ENCODE measurements at places on chromosomes 16 and 17.
A peak's percentile ranks its signal among the peaks of the same experiment; 100 is the strongest.

- no peak for DNase-seq
These were observed 4.0 kb downstream of the UNC13D start for GRCh38 chr17:75839942-75840798.

DNA sequence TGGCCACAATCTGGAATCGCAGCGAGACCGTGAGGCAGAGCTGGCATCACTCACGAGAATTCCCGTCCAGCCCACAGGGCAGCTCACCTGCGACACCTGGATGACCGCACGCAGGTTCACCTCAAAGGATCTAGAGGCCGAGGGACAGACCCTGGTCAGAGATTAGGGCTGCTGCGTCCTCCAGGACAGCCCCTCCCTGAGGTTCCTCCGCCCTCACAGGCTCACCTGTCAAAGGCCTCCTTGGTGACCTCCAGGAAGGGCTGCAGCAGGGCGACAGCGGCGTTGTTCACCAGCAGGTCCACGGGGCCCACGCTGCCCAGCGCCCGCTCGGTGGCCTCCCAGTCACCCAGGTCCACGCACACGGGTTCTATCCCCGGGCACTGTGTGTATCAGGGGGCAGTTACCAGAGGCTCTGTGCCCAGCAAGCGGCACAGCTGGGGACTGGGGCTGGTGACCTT is 834 bp downstream of the DCXR start:
- no peak for DNase-seq

GRCh38 chr17:67671493-67671892 is 46.2 kb upstream of the NOL11 start:
- peak; percentile 52 for DNase-seq

- no peak for DNase-seq
These were observed 3.0 kb downstream of the NGFR start for GRCh38 chr17:49498029-49498615.

- DNase-seq = no peak
These were observed 11.0 kb downstream of the SGCA start for GRCh38 chr17:50176559-50177357.

DNA sequence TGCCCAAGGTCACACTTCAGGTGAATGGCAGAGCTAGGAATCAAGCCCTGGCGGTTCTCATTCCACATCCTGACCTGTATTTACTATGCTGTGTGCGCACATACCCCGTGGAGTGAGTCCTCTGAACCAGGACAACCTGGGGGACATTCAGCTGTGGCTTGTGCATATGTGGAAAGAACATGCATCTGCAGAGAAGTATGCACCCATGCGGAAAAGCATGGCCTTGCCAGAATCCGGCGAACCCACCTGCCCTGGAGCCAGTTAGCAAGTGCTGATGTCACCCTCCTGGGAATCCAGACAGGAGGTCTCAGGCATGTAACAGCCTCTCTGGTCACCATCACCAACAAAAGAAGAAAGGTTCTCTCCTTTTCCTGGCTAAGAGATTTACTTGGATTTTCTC is 1.9 kb downstream of the RASL10B start:
- DNase-seq = no peak

DNA sequence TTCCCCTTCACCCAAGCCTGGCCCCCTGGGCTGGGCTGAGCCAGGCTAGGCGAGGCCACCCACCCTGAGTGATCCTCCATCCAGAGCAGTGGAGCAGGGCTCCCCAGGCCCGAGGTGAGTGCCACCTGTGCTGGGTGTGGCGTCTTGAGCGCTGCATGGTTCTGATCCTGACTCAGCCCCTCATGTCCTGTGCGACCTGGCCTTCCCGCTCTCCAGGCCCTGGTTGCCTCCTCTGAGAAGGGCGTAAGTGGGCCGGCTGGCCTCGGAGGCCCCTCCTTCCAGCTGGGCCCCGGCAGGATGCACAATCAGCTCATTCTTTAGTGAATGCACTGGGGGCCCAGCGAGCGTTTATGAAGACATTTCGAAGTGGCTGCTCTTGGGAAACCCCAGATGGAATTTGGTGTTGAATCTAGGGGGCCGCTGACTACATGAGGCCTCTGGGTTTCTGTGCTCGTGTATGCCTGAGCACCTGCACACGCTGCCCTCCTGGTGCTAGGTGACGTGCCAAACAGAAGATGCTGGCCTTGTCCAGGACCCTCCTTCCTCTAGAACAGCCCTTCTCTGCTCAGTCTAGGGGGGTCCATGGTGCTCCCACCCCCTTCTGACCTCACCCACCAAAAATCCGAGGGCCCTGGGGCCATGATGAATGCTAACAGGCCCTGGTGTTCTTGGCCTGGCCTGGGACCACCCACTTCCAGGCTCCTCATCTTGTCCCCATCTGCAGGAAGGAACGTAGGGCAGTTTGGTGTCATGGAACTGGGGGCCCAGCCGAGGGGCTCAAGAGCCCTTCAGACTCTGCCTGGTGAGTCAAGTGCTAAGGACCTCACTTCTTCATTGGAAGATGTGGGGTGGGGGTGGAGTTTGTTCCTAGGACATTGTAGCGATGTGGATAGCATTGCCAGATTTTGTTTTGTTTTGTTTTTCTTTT is 3.6 kb upstream of the TMEM92 start:
- DNase-seq = no peak

GRCh38 chr17:7632492-7632894 is 2.6 kb downstream of the SHBG start:
- DNase-seq = peak; percentile 32

GRCh38 chr16:88651276-88651988 is 579 bp upstream of the CYBA start:
- DNase-seq = peak; percentile 72

DNA sequence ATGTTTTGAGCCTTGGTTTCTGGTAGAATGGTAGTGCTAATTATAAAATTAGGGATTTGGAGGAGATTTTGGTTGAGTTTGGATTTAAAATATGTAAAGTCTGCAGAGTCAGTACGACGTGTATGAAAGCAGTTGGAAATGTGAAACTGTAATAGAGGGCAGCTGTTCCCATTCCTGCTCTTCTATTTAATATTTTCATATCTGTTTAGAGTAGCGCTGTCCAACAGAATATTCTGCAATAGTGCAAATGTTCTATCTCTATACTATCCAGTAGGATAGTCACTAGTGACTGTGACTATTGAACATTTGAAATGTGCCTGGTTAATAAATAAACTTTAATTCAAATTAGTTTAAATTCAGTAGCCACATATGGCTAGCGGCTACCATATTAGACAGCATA is 443.4 kb upstream of the SOX9 start:
- DNase-seq = no peak

- no peak for DNase-seq
These were observed 18.6 kb downstream of the GAN start for GRCh38 chr16:81333356-81333755.

DNA sequence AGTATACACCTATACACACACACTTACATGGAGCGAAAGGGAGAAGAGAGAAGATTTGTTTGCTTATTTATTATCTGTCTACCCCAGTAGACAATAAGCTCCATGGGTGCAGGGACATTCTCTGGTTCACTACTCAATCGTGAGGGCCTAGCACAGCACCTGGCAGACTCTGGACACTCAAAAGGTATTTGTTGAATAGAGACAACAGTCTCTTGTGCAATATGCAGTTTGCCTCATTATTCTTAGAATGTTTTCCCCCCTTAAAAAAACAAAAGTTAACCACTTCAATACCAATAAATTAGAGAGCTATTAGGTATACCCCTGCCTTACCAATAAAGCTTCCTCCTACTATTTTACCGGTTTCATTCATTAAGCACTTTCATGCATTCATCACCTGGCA is 2.0 kb downstream of the AKAP10 start:
- no peak for DNase-seq

GRCh38 chr16:85279825-85280545 is 167.7 kb upstream of the CIBAR2 start:
- no peak for DNase-seq

- DNase-seq = no peak
These were observed 424.7 kb upstream of the MAF start for GRCh38 chr16:80025236-80025635.

- DNase-seq = peak; percentile 25
These were observed 2.4 kb upstream of the BCKDK start for GRCh38 chr16:31105677-31106213.

- peak; percentile 21 for DNase-seq
These were observed 42.2 kb downstream of the VAC14 start for GRCh38 chr16:70758786-70759185.

DNA sequence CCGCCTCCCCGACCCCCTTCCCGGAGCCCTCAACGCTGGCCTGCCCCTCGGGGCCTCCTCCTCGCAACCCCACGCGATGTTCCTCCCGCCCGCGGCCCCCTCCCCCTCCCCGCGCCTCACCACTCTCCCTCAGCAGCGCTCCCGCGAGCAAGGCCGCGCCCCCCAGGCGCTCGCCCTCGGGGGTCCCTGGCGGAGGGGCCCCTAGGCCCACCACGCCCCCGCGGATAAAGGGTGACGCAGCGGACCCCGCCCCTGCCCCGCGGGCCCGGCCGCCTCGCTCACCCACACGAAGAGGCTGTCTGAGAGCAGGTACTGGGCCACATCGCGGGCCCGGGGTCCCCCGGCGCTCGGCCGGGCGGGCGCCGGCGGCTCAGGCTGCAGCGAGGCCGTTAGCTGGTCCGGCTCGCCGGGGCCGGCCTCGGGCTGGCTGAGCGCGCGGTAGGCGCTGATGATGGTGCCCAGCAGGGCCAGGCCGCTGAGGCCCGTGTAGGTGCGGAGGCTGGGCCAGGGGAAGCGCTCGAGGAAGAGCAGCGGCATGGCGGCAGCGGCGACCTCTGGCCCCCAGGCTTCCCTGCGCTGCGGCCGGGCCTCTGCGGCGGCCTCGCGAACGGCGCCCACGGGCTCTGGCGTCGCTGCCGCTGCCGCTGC is 430 bp downstream of the AMFR start:
- DNase-seq = peak; percentile 61

DNA sequence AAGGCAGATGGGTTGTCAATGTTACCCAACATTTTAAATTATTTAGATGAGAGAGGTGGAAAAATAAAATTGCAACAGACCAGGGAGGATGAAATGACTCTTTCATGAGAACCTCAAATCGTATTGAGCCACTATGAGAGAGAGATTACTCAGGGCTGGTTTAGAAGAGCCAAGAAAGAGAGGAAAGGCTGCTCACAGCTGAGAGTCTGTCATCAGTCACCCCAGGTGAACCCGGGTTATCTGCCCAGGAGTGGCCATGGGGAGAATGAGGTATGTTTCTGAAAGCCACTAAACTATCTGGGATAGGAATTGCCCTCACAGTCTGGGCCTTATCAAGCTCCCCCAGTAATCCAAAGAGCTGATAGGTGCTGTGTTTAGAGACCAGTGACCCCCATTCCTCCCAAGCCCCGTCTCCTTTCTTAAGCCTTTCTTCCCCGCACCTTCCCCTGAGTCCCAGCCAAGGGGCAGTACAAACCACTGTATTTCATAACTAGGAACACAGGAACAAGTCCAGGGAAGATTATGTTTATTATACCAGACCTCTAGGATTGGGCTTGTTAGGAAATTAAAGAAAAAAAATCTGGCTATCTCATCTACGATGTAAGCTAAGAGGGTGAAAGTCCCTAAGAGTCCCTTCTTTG is 158.9 kb upstream of the NOL11 start:
- no peak for DNase-seq

DNA sequence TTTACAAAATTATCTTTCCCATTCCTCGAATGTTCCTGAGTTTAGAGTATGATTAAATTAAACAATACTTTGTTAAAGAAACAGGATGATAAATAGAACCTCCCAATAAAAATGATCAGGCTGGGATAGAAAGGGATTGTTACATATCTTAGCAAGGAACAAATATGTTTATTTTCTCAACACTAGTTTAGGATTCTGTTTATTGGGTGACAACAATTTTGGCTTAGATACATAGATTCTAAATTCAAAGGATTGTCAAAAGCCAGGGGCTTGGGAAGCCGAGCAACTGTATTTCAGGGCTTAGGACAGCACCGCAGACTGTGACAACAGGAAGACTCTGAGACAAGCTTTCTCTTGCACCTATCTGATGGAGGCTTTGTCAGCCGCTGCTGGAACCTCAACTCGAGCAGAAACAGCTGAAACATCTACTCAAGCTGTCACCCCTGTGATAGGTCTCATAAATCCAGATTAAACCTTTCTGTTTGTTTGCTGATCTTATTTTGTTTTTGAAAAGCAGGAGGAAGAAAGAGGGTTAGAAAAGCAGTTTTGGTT is 562.8 kb upstream of the ZFHX3 start:
- DNase-seq = no peak

- DNase-seq = no peak
These were observed 25.1 kb upstream of the IL17C start for GRCh38 chr16:88613293-88613692.

GRCh38 chr16:67546761-67547422 is 15.4 kb upstream of the CTCF start:
- peak; percentile 48 for DNase-seq

- no peak for DNase-seq
These were observed 219.7 kb downstream of the GSG1L start for GRCh38 chr16:27843800-27844199.

- DNase-seq = no peak
These were observed 4.4 kb downstream of the XPO6 start for GRCh38 chr16:28207399-28207798.

DNA sequence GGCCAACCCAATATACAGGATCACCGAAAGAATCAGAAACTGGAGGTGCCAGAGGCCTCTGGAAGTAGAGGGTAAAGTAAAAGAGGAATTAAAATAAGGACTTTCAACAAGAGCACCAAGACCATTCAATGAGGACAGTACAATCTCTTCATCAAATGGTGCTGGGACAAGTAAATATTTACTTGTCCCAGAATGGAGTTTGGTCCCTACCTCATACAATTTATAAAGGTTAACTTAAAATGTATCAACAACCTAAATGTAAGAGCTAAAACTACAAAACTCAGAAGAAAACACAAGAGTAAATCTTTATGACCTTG is 56.5 kb downstream of the USP31 start:
- no peak for DNase-seq

- DNase-seq = peak; percentile 61
These were observed 16.5 kb upstream of the PRM1 start for GRCh38 chr16:11297492-11298142.

GRCh38 chr17:50637829-50638605 is 3.3 kb downstream of the ABCC3 start:
- DNase-seq = peak; percentile 13

GRCh38 chr17:4666296-4666695 is 24.8 kb upstream of the ALOX15 start:
- DNase-seq = no peak

DNA sequence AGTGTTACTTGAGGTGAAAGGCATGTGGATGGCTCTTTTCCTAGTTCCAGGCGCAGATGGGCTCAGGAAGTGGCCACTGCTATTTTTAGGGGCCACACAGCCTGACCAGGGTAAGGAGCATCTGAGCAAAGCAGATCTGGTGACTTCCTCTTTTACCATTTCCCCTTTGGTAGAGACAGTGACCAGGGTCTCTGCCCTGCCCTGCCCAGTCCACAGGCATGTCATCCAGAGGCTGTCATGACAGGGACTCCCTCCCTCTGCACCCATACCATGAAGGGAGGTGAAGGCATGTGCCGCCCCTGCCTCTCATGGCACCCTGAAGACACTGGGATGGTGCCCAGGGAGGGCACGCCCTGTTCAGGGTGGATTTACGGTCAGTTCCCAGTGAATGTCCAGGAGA is 2.2 kb downstream of the PLA2G15 start:
- no peak for DNase-seq

GRCh38 chr17:40326014-40326831 is 17.2 kb downstream of the RARA start:
- no peak for DNase-seq
